Right lung (tissue), 10 donors: ENCODE measurements at places on chromosomes 1 and 21.

GRCh38 chr1:160951443-160952128 is 3.0 kb downstream of the ITLN2 start:
- peak; percentile 41 for DNase-seq

- DNase-seq = no peak
These were observed 274.9 kb upstream of the ADGRL4 start for GRCh38 chr1:79281442-79281841.

DNA sequence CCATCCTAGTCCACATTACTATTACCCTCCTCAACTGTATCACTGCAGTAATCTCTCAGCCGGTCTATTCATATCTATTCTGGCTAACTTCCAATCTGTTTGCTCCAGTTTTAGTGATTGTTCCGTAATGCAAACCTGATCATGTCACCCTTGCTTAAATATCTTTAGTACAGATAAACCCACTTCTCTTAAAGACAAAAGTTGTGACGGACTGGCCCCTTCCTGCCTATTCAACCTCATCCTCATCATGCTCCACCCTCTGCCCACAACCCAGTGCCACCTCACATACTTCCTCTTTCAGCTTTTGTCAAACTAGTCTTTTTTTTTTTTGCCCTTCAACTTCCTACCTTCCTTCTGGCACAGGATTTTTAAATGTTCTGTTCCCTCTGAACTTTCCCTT is 2.8 kb upstream of the C1orf162 start:
- no peak for DNase-seq

DNA sequence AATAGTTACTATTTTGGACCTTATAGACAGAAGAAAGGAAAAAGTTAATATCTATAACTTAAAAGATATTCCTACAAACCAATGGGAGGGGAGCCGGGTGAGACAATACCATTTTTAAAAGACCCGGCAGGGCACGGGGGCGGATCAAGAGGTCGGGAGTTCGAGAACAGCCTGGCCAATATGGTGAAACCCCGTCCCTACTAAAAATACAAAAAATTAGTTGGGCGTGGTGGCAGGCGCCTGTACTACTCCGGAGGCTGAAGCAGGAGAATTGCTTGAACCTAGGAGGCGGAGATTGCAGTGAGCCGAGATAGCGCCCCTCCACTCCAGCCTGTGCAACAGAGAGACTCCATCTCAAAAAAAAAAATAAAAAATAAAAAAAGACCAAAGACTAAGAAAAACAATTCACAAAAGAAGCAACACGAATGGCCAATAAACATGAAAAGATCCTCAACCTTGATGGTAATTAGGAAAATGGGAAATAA is 1.2 kb upstream of the PSMB2 start:
- no peak for DNase-seq

DNA sequence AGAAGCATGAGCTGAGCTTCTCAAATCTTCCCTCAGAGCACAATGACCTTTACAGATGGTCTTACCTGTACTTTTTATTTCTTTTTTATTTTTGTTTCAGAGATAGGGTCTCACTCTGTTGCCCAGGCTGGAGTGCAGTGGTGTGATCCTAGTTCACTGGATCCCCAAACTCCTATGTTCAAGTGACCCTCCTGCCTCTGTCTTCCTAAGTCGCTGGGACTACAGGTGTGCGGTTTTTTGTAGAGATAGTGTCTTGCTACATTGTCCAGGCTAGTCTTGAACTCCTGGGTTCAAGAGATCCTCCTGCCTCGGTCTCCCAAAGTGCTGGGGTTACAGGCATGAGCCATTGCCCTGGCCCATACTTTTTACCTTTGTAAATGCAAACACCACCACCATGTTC is 56.0 kb upstream of the LPGAT1 start:
- DNase-seq = no peak

DNA sequence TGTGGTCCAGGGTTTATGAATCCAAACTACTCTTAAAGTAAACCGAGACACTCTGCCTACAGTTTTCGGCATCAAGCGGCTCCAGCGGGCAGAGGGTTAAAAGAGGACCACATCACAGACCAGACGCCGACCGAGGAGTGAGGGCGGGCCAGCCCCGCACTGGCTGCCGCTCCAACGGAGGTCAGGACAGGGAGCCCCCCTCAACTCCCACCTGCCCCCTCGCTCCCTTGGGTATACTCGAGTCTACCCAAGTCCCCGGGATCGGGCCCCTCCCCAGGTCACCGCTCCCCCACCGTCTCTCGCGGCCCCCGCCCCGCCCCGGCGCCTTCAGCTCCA is 312 bp downstream of the ARNT start:
- DNase-seq = no peak

DNA sequence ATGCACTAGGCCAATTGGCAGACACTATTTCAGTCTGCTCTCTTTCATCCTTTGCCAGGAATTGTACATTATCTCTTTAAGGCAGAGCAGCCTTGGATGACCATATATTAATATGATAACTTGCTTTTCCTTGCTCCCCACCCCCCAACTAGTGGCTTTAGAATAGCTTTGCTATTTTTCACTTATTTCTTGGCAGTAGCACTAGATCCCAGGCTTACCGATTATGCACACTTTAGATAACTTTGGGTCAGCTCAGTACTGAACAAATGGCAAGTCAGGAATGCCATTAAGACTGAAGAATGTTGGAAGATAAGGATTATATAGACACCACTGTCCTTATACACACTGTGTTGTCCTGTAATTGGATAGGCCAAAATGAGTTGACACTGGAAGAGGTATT is 146.4 kb downstream of the FGGY start:
- no peak for DNase-seq

DNA sequence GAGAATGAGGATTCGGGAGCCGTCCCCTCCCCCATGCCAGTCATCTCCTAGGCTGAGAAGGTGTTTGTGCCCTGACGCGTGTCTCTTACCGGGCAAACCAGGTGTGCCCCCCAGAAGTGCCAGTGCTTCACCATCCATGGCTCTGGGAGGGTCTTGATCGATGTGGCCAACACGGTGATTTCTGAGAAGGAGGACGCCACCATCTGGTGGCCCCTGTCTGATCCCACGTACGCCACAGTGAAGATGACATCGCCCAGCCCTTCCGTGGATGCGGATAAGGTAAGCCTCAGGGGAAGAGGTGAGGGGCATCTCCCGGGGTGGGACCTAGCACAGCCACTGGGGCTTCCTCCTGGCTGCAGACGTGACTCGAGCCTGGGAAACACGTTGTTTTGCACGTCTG is 959 bp downstream of the PADI6 start:
- DNase-seq = no peak

DNA sequence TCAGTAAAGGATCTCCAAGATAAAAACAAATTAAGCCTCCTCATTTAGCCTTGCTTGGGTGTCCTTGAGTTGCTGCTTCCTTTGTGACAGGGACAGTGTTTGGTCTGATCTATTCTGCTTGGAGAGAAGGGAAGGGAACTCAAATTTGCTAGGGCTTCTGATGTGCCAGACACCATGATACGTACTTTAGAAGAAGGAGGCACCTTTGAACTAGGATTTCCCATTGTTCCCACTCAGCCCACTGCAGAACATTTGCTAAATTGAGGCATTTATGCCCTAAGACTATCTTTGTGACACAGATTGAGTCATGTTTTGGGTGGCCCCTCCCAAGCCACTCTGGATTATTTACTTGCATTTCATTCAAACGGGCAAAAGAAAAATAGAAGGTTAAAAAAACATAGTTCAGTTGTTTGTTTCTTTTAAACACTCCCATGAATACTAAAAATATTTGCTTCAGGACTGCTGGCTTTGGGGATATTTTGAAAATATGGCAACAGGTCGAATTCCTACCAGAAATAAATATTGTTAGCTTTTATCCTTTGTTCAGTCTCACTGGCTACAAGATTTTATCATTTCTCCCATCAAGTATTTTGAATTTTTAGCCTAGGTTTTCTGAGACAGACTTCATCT is 81.9 kb upstream of the WLS start:
- no peak for DNase-seq

- DNase-seq = no peak
These were observed 14.6 kb upstream of the COL16A1 start for GRCh38 chr1:31718327-31718897.

GRCh38 chr1:229640455-229640854 is 14.4 kb downstream of the URB2 start:
- no peak for DNase-seq

DNA sequence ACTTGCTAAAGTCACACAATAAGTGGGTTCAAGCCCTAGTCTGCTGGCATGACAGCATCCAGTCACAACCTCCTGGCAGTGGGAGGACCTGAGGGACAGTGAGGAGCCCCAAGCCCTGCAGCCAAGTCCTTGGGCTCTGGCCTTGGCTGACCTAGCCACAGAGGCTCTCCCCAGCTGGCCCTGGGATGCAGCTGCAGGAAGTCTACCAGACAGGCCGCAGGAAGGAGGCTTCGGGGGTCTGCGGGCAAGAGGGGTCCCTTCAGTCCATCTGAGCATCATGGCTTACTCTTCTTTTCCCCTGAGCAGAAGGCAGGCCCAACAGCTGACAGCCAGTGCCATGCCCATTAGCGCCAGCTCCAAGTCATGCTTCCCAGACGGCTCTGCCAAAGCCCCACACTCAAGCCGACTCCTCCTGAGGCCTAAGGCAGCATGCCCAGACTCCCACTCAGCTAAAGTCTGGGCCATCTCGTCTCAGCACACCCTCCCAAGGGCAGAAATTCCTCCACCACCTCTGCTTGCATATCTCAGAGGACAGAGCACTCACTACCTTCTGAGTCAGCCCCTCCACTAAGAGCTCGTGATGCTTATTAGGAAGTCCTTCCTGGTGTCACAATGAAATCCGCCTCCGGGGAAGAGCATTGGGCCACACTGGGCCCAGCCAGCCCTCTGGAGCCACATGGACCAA is 20.1 kb downstream of the SLC1A7 start:
- no peak for DNase-seq

DNA sequence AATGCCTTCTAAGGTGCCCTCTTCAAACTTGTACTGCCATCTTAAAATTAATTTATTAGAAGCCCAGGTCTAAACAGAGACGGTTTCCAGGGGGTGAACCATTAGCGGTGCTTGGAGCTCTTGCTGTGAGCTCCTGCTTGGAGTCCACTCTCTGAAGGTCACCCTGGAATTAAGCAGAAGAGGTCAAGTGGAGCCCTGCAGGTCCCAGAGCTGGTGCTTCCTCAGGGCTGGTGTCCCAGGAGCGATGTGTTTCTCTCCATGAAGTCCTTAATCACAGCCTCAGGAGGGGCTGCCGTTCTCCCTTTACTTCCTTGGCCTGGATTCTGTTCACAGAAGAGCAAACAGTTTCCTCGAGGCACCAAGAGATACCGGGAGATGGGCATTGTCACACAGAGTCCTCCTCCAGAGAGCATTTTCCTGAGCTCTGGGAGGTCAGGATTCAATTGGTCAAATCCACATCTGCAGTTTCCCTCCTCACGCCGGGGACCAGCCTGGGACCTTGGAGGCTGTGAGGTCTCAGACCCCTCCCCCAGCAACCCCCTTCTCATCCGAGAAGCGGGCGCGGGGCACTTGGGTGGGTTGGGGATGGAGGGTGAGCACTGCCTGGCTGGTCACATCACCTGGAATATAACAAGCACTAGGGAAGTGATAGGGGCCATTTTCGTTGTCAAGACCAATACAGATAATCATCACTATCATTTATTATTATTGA is 310.4 kb downstream of the AJAP1 start:
- no peak for DNase-seq

- no peak for DNase-seq
These were observed 13.9 kb upstream of the C1orf141 start for GRCh38 chr1:67148516-67149178.

DNA sequence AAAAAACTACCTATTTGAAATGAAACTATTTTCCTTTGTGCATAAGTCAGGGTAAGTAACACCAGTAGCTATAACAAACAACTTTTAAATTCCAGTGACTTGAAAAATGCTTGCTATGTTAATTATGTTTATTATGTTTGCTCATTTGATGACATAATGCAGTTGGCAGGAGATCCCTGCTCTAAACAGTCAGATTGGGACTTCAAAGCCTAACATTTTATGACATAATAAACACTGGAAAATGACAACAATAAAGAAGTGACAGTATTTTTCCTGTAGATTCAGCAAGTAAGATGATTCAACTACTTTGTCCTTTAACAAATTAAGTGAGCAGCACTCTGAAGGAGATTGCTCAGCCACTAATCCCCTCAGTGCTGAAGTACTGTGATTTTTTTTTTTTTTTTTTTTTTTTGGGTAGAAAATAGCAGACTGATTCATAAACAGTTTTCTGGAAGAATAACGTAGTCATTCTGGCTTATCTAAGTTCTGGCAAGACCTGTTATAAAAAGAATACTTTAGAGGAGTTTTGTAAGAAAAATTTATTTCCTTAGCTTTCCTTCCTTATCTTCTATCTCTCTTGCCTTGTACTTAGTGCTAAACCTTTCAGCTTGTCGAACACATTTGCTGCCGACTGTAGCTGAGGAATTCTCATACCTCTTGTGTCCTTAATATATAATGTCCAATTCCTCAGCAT is 207.2 kb downstream of the PTGER3 start:
- DNase-seq = no peak

DNA sequence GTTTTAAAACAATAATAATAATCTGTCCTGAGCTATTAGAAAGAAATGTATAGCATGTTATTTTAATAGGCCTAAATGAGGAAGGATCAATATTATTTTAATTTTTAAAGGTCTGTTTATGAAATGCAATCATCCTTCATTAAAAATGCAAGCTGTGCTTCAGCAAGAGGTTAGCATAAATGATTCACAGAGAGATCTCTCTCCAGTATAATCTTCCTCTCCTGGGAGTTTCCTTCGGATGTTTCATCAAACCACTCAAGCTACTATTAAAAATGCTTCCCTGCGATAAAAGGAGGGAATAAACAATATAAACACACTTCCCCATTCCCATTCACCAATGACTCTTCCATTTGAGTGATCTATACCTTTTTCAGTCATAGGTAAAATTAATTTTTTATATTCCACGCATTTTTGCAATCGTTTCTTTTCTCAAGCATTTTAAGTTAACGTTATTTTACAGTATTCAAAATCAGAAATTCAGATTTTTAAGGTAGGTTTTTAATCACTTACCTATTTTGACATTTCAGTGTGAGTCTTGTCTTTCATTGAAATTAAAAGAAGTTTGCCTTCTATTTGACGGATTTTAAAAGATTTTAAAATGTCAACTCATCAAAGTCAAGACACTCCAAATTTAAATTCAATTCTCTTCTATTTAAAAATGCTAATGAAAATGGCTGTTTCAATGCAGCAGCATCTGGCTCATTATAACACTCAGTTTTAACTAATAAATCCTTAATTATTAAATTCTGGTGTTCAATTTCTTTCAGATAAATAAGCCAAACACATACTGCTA is 64.3 kb downstream of the RERE start:
- no peak for DNase-seq

DNA sequence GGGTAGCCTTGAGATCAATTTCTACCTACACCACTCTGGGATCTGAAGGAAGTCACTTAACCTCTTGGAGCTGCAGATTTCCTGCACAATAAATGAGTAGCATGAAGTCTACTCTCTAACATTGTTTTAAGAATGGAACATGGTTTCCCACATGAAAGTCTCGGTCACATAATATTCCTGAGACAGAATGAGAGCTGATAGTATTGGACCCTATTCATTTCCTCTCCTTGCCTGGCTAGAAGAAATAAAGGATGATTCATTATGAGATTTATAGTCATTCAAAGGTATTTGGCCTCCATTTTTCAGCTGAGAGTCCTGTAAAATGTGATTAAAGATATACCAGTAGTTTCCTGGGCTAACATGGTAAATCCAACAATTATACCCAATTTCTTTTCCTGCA is 56.7 kb downstream of the ARHGAP29 start:
- DNase-seq = no peak
